ENCODE measurements at places on chromosomes 7 and 10.

DNA sequence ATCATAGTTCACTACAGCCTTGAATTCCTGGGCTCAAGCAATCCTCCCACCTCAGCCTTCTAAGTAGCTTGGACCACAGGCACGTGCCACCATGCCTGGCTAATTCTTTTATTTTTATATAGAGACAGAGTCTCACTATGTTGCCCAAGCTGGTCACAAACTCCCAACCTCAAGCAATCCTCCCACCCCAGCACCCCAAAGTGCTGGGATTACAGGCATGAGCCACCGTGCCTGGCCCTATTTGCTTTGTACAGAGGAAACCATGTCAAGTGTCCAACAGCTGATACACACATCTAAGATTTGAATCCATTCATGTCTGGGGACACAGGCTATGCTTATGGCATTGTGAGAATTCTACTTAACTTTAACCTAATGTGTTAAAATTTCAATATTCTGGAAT lies 29.9 kb upstream of the MPP7 start:
- DNase-seq = no peak

DNA sequence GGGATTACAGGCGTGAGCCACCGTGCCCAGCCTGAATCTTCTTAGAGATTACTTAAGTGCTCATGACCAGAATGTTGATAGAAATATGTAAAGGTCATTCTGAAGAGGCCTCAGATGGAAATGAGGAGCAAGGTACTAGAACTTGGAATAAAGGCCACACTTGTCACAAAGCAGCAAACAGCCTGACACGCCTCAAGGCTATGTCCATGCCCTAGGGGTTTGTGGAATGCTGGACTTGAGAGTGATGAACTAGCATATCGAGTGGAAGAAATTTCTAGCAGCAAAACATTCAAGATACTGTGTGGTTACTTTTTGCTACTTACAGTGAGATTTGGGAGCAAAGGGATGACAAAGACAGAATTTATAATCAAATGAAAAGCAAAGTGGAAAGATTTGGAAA lies 39.0 kb downstream of the ZNF438 start:
- DNase-seq = no peak

DNA sequence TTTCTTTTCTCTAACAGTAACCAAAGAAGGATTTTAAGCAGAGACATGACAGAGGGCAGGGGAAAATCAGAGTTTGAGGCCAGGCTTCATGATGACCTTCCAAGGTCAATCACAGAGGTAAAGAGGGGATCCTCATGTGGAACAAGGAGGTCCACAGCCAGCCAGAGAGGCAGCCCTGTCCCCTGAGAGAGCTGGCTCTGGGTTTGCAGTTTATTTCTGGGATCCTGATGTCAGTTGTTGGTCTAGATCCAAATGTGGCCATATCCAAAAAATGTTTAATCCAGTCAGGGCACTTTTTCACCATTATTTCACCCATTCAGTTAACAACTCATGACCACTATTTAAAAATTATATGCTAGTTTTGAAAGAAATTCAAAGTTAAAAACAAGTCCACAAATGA lies 45.6 kb downstream of the GPR141 start:
- DNase-seq = no peak

DNA sequence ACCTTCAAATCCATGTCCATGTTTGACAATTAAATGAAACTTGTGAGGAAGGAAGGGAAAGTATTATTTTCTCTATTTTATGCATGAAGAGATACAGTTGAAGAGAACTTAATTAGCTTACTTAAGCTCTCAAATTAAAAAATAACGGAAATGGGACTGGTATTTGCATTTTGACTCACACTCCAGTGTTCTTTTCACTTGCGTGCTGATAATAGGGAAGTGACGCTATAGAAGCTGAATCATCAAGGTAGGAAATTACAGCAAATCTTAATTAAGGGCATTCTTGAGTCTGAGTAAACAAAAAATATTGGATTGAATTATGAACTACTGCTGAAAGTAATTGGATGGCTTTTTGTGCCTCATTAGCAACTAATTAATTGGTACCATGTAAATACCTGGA lies 44.0 kb upstream of the NPVF start:
- no peak for DNase-seq

DNA sequence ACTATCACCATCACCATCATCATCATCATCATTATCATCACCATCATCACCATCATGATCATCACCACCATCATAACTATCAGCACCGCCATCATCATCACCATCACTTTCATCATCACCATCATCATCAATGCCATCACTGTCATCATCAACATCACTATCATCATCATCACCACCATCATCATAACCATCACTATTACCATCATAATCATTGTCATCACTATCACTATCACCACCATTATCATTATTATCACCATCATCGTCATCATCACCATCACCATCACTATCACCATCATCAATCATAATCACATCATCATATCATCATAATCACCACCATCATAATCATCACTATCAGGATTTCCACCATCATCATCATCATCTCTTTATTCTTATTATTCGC lies 20.6 kb downstream of the INSIG1 start:
- no peak for DNase-seq

DNA sequence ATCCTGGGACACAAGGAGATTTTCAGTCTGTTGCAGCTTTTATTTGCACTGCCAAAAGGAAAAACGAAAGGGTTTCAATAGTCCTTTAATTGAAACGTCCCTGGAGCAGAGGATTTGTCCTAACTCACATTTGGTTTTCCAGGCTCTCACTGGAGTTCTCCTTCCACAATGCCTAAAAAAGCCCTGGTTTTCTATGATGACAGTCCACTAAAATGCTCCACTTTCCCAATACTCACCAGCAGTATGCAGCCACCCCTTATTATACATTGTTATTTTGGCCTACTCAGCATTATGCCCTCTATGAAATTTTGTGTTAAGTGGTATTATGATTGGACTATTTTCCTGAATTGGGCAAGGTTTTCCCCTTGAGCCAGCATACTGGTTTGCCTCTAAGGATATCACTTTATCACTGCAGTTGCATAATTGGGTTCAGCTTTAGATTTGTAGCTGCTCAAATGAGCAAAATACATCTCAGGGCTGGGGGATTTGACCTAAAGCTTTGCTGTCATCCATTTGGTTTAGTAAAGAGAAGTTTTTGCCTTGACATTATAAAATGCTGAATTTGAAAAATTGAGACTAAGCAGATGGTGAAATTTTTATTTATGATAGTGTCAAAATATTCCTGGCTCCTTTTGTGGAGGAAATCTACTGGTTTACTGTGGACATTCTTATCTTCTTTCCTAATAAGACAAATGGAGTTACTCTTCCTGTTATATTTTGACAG lies 239.2 kb downstream of the RNLS start:
- DNase-seq = no peak

DNA sequence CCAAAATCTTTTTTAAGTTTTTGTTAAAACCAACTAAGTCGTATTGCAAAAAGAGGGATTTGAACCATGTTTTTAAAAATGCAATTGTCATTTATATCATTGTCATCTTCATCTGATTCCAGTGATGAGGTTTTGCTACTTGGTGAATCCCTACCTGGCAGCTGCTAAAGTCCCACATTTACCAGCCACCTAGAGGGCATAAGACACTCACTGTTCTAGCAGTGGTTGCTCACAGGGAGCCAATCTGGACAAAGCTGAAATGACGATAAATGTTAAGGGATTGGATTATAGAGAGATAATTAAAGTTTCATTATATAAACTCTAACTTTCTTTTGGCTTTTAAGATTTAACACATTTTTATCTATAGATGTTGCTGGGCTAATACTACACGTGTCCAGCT lies 18.7 kb downstream of the KIFBP start:
- DNase-seq = no peak

DNA sequence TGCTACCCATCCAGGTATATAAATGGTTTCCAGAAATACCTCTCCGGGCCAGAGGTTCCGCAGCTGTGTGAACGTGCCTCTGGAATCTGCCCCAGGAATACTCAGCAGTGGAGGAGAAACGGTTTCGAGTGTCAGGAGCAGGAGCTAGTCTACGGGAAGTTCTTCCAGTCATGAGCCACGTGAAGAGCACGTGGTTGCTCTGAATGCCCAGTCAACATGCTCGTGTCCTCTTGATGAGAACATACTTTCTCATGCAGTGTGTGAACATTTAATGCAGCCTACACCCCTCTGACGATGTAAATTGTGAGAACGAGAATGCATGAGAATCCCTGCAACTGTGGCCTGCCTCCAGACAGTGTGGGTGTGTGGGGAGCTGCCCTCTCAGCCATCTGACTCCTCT lies 277.0 kb upstream of the SHH start:
- DNase-seq = no peak

GRCh38 chr10:48671914-48672595 lies 12.6 kb upstream of the WDFY4 start:
- no peak for DNase-seq

- DNase-seq = no peak
Measured at GRCh38 chr7:81774551-81774950, 4.7 kb upstream of the HGF start.

GRCh38 chr7:44607141-44608068 lies 978 bp downstream of the OGDH start:
- no peak for DNase-seq

- no peak for DNase-seq
Measured at GRCh38 chr10:65846541-65846940, 1079.3 kb upstream of the LRRTM3 start.

DNA sequence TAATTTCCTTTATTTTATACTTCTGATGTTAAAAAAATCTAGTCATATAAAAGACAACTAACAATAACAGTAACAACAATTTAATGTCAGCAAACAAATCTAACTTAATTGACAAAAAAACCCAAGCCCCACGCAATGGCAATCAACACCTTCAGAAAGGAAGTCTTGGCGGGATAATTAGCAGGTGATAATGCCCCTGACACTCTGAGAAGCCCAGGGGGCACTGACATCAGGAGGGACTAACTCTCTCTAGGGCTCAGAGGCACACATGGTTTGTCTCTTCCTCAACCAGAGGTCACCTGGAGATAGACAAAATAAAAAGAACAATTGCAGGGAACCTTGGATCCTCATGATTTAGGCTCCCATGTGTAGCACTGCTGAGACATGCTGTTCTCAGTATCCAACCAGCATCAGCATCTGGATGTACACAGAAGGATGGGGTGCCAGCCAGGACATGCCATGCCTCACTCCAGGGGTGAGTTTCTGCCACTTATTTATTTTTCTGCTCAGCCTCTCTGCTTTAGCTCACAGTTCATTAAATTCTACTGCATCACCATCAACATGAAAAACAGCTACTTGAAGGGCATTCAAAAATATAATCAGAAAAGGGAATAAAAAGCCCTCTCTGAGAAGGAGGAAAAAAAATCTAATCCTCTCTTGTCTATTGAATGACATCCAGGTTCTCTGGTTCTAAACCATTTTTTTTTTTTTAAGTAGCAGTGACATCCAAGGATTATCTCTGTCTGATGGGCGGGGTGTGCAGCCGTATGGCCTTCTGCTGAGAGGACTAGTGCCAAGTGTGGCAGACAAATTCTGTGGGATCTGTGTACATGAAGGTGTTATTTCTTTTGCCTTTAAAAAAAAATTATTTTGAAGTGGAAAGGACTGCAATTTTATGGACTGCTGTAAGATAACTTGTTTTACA lies 96.3 kb downstream of the ATXN7L1 start:
- DNase-seq = no peak

DNA sequence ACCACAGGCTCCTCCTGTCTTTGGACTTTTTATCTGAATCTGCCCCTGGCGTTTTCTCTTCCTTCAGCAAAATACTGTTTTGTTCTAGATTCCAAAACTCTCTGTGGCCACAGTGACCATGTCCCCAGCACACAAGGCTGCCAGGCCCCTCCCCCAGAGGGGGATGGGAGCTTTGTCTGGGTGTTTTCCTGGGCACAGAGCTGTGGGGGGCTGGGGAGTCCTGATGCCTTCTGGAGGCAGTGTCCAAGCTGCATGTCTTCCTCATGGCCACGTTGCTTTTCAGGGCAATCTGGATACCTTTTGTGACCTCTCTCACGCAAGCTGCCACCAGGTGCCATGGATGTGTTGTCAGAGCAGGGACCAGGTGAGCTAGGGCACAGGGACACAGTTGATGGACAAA lies 26.2 kb downstream of the ANTXRL start:
- no peak for DNase-seq

- no peak for DNase-seq
Measured at GRCh38 chr10:109902992-109903947, 20.0 kb downstream of the XPNPEP1 start.

GRCh38 chr10:84405662-84406061 lies 77.3 kb downstream of the CCSER2 start:
- no peak for DNase-seq

GRCh38 chr10:547591-548081 lies 141.8 kb downstream of the DIP2C start:
- no peak for DNase-seq

GRCh38 chr10:49082766-49083165 lies 32.6 kb downstream of the VSTM4 start:
- no peak for DNase-seq

GRCh38 chr10:113494761-113495160 lies 58.1 kb upstream of the HABP2 start:
- no peak for DNase-seq

GRCh38 chr7:99296471-99296870 lies 23.8 kb downstream of the MYH16 start:
- DNase-seq = no peak

DNA sequence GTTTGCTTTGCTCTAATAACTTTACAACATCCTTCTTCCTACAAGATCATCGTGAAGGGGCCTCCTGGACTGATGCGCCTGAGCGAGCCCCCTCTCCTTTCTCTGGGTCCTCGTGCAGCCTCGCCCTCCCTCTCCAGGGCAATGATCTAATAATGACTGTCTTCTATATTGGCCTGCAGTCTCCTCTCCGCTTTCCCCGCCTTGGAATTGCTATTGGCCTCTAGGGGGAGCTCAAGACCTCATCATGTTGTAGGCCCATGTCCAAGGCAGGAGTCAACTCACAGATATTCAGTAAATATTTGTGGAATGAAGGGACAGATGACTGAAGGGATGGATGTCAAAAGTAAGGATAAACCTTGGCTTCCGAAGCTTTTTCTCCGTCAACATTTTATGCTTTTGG lies 1180.3 kb downstream of the TYW1 start:
- no peak for DNase-seq

DNA sequence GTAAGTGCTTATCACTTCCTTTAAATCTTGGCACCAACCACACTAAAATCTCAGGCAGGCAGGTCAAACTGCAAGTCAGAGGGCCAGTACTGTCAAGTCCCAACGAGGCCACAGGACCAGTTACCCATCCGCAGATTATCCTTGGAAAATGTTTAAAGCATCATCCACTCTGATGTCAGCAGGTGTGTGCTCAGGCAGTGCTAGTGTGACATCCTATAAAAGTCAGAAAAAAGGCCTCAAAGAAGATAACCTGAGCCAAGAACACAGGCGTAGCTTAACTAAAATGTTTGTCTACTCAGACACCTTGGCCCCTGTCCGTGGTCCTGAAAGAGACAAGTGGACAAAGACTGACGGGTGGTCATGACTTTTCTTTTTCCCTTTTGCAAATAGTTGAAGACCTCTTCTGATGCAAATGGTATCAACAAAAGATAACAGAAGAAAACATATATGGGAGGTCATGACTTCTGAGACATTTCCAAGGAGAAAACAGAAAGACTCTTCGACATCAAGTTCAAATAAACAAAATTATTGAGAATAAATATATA lies 309.3 kb downstream of the KCNMA1 start:
- DNase-seq = no peak

- DNase-seq = no peak
Measured at GRCh38 chr10:121070275-121071070, 219.3 kb downstream of the WDR11 start.

- no peak for DNase-seq
Measured at GRCh38 chr7:78601728-78602127, 803.2 kb downstream of the PHTF2 start.

GRCh38 chr7:143381427-143382125 lies 431 bp downstream of the ZYX start:
- DNase-seq = no peak
